Germinal center (tissue), 1 donor: ENCODE measurements at places on chromosomes 5 and 9.

DNA sequence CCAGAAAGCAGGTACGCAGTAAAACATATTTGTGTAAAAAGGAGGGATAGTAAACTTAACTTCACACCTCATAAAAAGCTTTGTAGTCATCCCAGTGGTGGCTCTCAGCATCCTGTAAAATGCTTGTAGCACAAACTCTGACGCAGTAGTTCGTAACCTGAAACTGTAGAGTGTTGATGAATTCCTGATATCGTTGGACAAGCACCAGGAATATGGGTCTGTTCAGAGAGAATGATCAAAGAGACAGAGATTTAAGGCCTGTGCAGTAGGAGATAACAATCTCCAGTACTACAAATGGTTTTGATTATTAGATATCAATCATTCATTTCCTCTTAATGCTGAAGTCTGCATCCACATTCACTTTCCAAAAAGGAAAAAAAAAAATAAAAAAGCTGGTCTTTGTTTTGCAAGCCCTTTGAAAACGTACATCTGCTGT, 148.5 kb downstream of the KIAA0825 start:
- no peak for DNase-seq

DNA sequence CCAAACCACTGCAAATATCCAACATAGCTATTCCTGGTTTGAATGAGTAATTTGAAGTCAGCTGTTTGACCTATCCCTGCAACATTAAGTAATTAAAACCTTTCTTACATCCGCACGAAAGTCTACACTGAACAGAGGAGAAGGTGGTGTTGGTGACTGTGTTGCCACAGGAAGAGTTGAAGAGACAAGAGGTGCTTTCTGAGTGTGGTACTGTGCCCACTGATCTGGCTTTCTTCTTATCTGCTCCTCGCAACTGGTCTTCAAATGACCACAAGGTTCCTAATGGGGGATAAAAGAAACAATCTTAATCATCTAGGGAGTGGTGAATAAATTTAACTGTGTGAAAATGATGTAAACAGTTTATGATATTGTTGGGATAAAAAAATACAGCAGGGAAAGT, 29.4 kb upstream of the PDCL start:
- no peak for DNase-seq

GRCh38 chr9:16763946-16764345, 106.5 kb downstream of the BNC2 start:
- no peak for DNase-seq

GRCh38 chr5:82491397-82491796, 213.2 kb upstream of the RPS23 start:
- no peak for DNase-seq

DNA sequence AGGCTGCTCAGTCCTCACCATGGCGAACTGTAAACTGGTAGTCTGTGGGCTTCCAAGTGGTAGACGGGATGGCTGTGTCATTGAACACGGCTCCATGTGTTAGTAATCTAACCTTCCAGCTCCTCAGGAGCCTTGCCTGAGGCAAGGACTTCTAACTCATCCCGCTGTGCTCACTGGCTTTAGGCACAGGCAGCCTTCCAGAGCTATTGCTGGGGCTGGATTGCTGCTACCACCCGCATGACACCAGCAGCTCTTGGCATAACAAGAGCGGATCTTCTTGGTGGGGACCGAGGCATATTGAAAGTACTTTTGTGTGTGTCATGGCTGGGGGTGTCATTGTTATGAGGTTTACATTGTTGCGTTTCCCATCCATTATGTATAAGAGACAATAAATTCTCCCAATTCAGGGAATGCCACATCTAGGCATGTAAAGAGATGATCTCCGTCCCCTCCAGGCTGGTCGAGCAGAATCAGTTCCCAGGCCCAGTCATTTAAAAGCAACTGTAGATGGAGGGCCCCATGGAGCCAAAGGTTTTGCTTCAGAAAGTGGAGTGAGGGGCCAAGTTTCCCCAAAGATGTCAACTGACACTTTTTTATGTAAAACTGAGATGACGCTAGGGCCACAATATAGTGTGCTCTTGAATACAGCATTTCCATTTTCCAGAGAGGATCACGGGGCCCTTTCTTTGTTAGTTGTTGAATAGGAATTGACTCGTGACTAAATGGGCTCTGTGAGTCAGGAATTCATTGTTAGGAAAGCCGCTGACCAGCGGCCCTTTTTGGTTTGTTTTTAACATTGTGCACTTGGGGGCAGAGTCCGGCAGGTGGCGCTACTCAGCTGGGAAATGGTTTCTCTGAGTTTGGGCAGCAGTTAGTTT, 759.5 kb downstream of the TAF11L14 start:
- peak; percentile 16 for DNase-seq

GRCh38 chr5:93328833-93329232, 252.2 kb downstream of the NR2F1-AS1 start:
- DNase-seq = no peak

GRCh38 chr9:136532799-136533774, 12.8 kb downstream of the NOTCH1 start:
- no peak for DNase-seq

GRCh38 chr5:124650951-124651662, 95.3 kb downstream of the ZNF608 start:
- no peak for DNase-seq

GRCh38 chr5:157865781-157866180, 6.8 kb upstream of the CLINT1 start:
- no peak for DNase-seq
